Stimulated activated CD4-positive, alpha-beta T cell treated with anti-CD3 and anti-CD28 coated beads, Interleukin-15, amount 100 ng/mL, for 48 hours (primary cell): ENCODE measurements at places on chromosomes 1 and 21.

- DNase-seq, result no peak
These were observed 190.7 kb downstream of the HLX start for GRCh38 chr1:221069986-221070385.

GRCh38 chr1:88983791-88984559 lies 8.5 kb downstream of the KYAT3 start:
- DNase-seq, result no peak

GRCh38 chr21:39390212-39390765 lies 41.4 kb upstream of the HMGN1 start:
- no peak for DNase-seq

GRCh38 chr21:36388835-36389234 lies 3.6 kb downstream of the CHAF1B start:
- no peak for DNase-seq

GRCh38 chr1:209493559-209493958 lies 90.0 kb upstream of the CAMK1G start:
- DNase-seq, result no peak

- DNase-seq, result no peak
These were observed 62.0 kb downstream of the SLC9A1 start for GRCh38 chr1:27092888-27093287.

- DNase-seq, result no peak
These were observed 977 bp downstream of the PRPF3 start for GRCh38 chr1:150322310-150322709.

DNA sequence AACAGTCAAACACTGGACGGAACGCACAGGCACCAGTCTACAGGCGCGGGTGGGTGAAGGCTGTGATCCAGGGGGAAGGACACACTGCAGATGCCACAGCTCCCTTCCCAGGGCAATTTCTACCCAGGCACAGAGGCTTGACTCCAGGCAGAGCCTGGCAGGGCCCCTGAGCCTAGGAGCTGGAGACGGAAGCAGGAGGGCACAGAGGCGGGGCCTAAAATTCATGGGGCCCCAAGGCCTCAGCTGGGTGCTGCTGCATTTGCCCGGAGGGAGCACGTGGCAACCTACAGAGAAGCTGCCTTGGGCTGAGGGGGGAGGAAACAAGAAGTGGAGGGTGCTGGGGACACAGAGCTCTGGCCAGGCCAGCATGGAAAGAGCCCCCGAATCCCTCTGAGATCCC lies 41.2 kb downstream of the UBE2G2 start:
- DNase-seq, result no peak

GRCh38 chr1:157411769-157412168 lies 140.5 kb downstream of the FCRL5 start:
- no peak for DNase-seq

- DNase-seq, result no peak
These were observed 194.5 kb downstream of the HS2ST1 start for GRCh38 chr1:87108814-87109411.

- no peak for DNase-seq
These were observed 80.2 kb downstream of the CD58 start for GRCh38 chr1:116490588-116490987.
